ENCODE measurements at places on chromosomes 11 and 22. TPM values are rescaled to one million over a fixed set of nuclear protein-coding genes. Genes with fewer than 3 reads are reported as not detected.

The CCDC81 gene
- total RNA-seq: 1.4 TPM

DNA sequence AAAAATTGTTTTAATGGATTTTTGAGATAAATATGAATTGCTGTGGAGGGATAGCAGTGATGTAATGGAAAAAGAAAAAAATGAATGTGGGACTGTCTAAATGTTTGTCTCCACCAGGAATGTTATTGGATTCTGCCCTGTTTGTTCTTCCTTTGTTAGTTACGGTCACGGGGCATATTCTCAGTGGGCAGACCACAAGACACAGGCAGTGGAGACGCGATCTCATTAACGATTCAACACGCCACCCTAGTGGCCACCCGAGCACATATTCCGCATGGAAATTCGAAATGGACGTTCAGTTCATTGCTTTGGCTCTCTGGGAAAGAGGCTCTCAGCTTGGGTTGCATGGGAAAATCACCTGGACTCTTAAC is 151.8 kb upstream of the TTC12 start:
- H3K4me3 ChIP-seq: no peak overlapping the region
- no peaks in the 10 kb centered on the region for H3K27me3 ChIP-seq
- H3K4me1 ChIP-seq: peaks cover 8% of the 10 kb centered on the region
- peak; percentile 36 for DNase-seq
- no peaks in the 10 kb centered on the region for H3K36me3 ChIP-seq

- no peak overlapping the region for H3K27ac ChIP-seq
- DNase-seq: no peak
- no peaks in the 10 kb centered on the region for H3K36me3 ChIP-seq
- H3K4me3 ChIP-seq: no peak overlapping the region
Observed at GRCh38 chr11:94117871-94118270, 10.8 kb upstream of the PANX1 start.

The CEND1 gene
- total RNA-seq: 0.27 TPM

The GRAMD1B gene
- total RNA-seq: 1.9 TPM

GRCh38 chr22:48952256-48953102 is 875.2 kb downstream of the BRD1 start:
- H3K36me3 ChIP-seq: no peaks in the 10 kb centered on the region
- H3K27ac ChIP-seq: no peak overlapping the region
- no peak overlapping the region for H3K4me3 ChIP-seq

GRCh38 chr22:38745676-38746460 is 9.9 kb downstream of the SUN2 start:
- no peaks in the 10 kb centered on the region for H3K27me3 ChIP-seq
- peaks cover 54% of the 10 kb centered on the region for H3K36me3 ChIP-seq
- H3K27ac ChIP-seq: no peak overlapping the region

DNA sequence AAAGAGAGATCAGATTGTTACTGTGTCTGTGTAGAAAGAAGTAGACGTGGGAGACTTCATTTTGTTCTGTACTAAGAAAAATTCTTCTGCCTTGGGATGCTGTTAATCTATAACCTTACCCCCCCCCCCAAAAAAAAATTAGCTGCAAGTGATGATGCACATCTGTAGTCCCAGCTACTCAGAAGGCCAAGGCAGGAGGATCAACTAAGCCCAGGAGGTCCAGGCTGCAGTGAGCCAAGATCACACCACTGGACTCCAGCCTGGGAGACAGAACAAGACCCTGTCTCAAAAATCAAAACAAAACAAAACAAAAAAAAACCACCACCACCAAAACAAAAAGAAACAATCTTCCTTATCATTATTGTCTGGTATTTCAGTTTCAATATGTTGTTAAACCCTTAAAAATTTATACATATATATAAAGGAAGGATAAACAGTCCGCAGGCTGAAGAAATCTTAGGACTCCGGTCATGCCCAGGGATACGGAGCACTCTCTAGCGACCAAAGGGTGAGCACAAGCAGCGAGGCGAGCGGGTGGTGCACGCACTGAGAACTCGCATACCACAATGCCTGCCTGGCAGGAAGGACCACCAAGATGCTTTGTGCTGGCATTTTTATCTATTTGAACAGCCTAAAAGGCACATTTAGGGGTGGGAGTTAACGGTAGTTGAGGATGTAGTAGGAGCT is 6.4 kb downstream of the POLDIP3 start:
- no peaks in the 10 kb centered on the region for H3K27me3 ChIP-seq
- H3K4me3 ChIP-seq: peak overlapping the region; percentile 62
- H3K36me3 ChIP-seq: peaks cover 17% of the 10 kb centered on the region
- DNase-seq: no peak
- H3K4me1 ChIP-seq: peaks cover 68% of the 10 kb centered on the region

DNA sequence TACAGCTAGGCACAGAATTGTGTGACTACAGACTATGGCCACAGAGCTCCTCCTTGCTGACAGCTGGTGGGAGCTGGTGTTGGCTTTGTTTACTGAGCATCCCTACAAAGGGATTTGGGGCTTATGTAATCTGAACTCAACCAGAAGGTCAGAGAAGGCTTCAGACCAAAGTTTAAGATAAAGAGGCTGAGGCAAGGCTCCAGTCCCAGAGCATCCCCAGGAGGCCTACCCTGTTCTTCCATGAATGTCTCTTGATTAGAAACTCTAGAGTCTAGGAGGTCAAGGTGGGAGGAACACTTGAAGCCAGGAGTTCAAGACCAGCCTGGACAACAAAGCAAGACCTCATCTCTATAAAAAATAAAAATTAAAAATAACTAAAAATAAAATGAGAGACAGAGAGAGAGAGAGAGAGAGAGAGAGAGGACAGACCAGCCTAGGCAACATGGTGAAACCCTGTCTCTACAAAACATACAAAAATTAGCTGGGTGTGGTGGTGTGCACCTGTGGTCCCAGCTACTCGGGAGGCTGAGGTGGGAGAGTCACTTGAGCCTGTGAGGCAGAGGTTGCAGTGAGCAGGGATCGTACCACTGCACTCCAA is 125.5 kb upstream of the SERPIND1 start:
- no peak for DNase-seq
- H3K27me3 ChIP-seq: peaks cover 12% of the 10 kb centered on the region
- no peaks in the 10 kb centered on the region for H3K4me1 ChIP-seq
- H3K27ac ChIP-seq: no peak overlapping the region
- H3K36me3 ChIP-seq: no peaks in the 10 kb centered on the region
- H3K4me3 ChIP-seq: no peak overlapping the region

DNA sequence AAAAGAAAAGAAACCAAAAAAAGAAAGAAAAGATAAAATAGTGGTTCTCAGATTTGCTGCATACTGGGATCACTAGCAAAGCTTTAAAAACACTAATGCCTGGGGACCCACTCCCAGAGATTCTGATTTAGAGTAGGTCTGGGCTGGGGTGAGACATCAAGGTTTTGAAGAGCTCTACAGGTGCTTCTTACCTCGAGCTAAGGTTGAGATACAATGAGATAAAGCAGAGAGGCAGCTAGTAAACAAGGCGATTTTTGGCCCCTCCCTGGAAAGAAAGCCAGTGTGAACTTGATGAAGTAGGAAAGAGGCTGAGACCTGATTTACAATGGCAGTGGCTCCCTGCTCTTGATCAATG is 327.6 kb upstream of the CCDC90B start:
- no peaks in the 10 kb centered on the region for H3K36me3 ChIP-seq
- DNase-seq: no peak
- peaks cover 9% of the 10 kb centered on the region for H3K27me3 ChIP-seq
- H3K4me1 ChIP-seq: no peaks in the 10 kb centered on the region

GRCh38 chr11:130070846-130071200 is 1.1 kb downstream of the APLP2 start:
- no peaks in the 10 kb centered on the region for H3K36me3 ChIP-seq
- H3K4me3 ChIP-seq: peak overlapping the region; percentile 84
- DNase-seq: no peak
- peak overlapping the region; percentile 81 for H3K27ac ChIP-seq
- H3K27me3 ChIP-seq: no peaks in the 10 kb centered on the region

DNA sequence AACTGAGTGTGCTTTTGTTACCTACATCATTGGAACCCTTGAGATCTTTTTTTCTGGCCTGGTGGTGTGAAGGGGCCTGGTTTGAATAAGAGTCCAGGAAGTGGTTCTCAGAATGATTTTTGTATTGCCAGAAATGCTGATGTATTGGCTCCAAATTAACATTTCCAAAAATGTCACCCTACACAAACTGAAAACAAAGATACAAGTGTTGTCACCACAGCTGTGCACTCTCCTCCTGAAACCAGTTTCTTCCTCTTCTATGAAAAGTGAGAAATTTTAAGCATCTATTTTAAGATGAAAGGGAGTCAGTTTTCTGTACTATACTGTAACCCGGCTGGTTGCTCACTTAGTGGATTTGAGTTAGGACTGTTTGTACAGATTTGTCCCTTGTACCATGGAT is 218.8 kb downstream of the PGR start:
- peaks cover 5% of the 10 kb centered on the region for H3K4me1 ChIP-seq
- DNase-seq: no peak
- no peaks in the 10 kb centered on the region for H3K27me3 ChIP-seq

GRCh38 chr11:115552151-115552772 is 48.0 kb upstream of the CADM1 start:
- H3K4me3 ChIP-seq: no peak overlapping the region
- no peak overlapping the region for H3K27ac ChIP-seq
- no peaks in the 10 kb centered on the region for H3K36me3 ChIP-seq
- DNase-seq: no peak
- peaks cover 35% of the 10 kb centered on the region for H3K27me3 ChIP-seq

The CTSW gene
- not detected for total RNA-seq

GRCh38 chr11:61446211-61446651 is 16.3 kb downstream of the SDHAF2 start:
- peaks cover 34% of the 10 kb centered on the region for H3K36me3 ChIP-seq
- H3K27me3 ChIP-seq: no peaks in the 10 kb centered on the region
- peaks cover 12% of the 10 kb centered on the region for H3K4me1 ChIP-seq

The SEPTIN3 gene
- total RNA-seq: 0.42 TPM

- DNase-seq: no peak
- H3K4me3 ChIP-seq: no peak overlapping the region
- peaks cover 2% of the 10 kb centered on the region for H3K27me3 ChIP-seq
- H3K27ac ChIP-seq: no peak overlapping the region
- peaks cover 5% of the 10 kb centered on the region for H3K4me1 ChIP-seq
- H3K36me3 ChIP-seq: no peaks in the 10 kb centered on the region
Observed at GRCh38 chr11:15493066-15493465, 378.3 kb downstream of the INSC start.

- H3K4me1 ChIP-seq: peaks cover 11% of the 10 kb centered on the region
- peak overlapping the region; percentile 32 for H3K27ac ChIP-seq
- H3K36me3 ChIP-seq: no peaks in the 10 kb centered on the region
- no peak overlapping the region for H3K4me3 ChIP-seq
- no peaks in the 10 kb centered on the region for H3K27me3 ChIP-seq
- no peak for DNase-seq
Observed at GRCh38 chr11:132838627-132839026, 693.7 kb downstream of the OPCML start.

The NLRP14 gene
- total RNA-seq: not detected

The IGLL1 gene
- not detected for total RNA-seq

- no peak overlapping the region for H3K4me3 ChIP-seq
- H3K27ac ChIP-seq: no peak overlapping the region
Observed at GRCh38 chr11:130087294-130087926, 17.7 kb downstream of the APLP2 start.

DNA sequence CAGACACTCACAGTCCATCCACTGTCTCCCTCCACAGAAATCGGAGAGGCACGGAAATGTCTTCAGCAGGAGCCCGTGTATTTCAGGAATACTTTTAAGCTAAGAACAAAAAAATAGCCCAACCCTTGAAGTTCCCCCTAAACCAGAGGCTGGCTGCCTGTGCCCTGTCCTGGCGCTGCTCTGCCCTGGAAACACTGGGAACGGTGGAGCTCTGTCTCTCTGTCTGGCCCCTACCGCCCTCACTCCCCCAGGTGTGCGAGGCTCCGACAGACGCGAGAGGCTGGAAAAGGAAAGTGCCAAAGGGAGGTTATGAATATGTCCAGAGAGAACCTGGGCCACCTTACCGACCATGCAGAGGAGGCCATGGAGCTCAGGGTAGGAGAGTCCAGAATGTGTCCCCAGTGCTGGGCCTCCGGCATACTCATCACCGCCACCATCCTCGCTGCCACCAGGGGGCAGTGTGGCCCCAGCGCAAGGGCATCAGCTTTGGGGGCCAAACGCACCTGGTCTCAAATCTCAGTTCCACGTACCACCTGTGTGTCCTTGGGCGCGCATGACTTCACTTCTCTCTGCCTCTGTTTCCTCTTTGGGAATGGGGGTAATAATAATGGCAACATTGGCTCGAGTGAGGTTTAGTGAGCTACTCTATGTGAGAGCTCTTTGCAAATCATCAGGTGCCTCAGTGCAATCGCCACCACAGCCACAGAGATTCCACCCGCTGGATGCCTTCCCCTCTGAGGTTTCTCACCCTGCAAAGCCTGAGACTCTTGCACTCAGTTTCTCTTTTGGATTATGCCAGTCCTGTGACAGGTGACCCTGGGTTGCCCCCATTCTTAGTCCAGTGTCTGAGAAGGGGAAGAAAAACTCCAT is 10.4 kb upstream of the SLCO2B1 start:
- H3K27me3 ChIP-seq: peaks cover 34% of the 10 kb centered on the region
- no peak for DNase-seq
- H3K36me3 ChIP-seq: no peaks in the 10 kb centered on the region
- H3K27ac ChIP-seq: no peak overlapping the region

DNA sequence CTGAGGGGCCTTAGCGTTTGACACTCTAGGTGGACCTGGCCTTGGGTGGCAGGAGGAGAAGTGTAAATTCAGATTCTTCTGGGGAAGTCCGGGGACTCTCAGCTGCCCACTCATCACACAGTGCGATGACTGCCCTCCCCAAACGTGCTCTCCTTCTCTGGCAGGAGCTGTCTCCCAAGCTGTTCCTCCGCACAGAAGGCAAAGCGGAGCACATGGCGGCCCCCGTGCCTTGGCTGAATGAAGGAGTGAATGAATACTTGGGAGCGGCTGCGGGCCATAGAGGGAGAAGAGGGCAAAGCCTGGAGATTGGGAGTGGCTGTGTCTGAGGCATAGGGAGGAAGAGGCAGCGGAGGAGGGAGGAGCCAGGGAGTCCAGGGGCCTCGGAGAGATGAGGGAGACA is 6.9 kb upstream of the NAA40 start:
- H3K27ac ChIP-seq: no peak overlapping the region
- DNase-seq: no peak
- no peak overlapping the region for H3K4me3 ChIP-seq
- peaks cover 7% of the 10 kb centered on the region for H3K4me1 ChIP-seq

DNA sequence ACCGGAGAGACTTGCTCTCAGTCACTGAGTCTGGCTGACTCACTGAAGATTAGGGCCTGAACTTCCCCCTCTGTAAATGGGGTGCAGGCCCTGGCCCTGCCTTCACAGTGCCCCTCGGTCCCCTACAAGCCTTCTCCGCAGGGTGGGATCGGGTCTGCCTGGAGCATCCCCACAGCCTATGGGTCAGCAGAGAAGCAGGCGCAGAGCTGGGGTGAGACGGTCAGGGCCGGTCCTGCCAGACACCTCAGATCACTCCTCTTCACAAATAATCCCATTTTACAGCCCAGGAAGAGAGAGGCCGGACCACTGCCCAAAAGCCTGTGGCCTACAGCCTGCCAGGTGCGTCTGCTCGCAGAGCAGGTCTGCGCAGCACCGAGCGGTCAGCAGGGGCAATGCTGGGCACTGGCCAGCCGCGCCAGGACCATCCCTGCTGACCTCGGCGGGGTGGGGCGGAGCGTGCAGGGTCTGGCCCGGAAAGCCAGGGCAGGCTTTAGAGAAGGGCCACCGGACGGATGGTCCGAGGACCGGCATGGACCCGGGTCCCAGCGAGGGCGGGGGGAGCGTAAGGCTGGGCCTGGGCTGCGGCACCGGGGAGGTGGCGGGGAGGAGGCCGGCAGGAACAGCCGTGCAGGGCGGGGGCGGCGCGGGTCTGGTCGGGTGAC is 522 bp upstream of the SEPTIN5 start:
- DNase-seq: no peak
- no peaks in the 10 kb centered on the region for H3K36me3 ChIP-seq
- peaks cover 45% of the 10 kb centered on the region for H3K4me1 ChIP-seq
- peak overlapping the region; percentile 74 for H3K4me3 ChIP-seq
- peak overlapping the region; percentile 56 for H3K27ac ChIP-seq
